ENCODE measurements at places on chromosomes 5 and 9. TPM values are rescaled to one million over a fixed set of nuclear protein-coding genes. Genes with fewer than 3 reads are reported as not detected.

TLN1 gene
- total RNA-seq: 301 TPM

POC5 gene
- 4.6 TPM for total RNA-seq

SH3GL2 gene
- total RNA-seq: 0.18 TPM

GKAP1 gene
- total RNA-seq: 18.3 TPM

PAXX gene
- total RNA-seq: 25.4 TPM

GPR150 gene
- 0.10 TPM for total RNA-seq

SAXO1 gene
- total RNA-seq: 0.15 TPM

JAKMIP2 gene
- 0.29 TPM for total RNA-seq

SLC24A2 gene
- total RNA-seq: not detected

PCDHGC5 gene
- total RNA-seq: 0.97 TPM

NPM1 gene
- 286 TPM for total RNA-seq

All from left cardiac atrium (tissue), 4 donors.